Activated naive CD4-positive, alpha-beta T cell treated with anti-CD3 and anti-CD28 coated beads for 36 hours (primary cell): ENCODE measurements at places on chromosomes 4 and X. TPM values are rescaled to one million over a fixed set of nuclear protein-coding genes. Genes with fewer than 3 reads are reported as not detected.
A peak's percentile ranks its signal among the peaks of the same experiment; 100 is the strongest.

DNA sequence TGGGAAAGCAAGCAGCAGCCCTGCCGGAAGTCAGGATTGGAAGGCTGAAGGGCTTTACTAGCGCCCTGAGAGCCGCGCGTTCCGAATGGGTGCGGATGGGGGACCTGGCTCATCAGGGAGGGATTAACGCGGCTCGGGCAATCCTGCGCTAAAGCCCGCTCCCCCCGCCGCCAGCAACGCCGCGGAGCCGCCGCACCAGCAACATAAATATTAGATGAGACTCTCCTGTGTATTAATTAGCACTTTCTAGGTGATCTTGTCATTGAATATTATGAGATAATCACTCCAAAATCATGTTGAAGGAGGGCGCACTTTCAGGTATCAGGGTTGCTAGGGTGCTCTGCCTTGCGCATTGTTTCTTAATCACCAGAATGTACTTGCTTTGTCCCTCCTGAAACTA is 357.2 kb upstream of the FAM241A start:
- H3K36me3 ChIP-seq: no peaks in the 10 kb centered on the region
- H3K27ac ChIP-seq: no peak overlapping the region
- H3K27me3 ChIP-seq: no peaks in the 10 kb centered on the region
- no peak overlapping the region for H3K4me3 ChIP-seq
- H3K4me1 ChIP-seq: no peaks in the 10 kb centered on the region

DNA sequence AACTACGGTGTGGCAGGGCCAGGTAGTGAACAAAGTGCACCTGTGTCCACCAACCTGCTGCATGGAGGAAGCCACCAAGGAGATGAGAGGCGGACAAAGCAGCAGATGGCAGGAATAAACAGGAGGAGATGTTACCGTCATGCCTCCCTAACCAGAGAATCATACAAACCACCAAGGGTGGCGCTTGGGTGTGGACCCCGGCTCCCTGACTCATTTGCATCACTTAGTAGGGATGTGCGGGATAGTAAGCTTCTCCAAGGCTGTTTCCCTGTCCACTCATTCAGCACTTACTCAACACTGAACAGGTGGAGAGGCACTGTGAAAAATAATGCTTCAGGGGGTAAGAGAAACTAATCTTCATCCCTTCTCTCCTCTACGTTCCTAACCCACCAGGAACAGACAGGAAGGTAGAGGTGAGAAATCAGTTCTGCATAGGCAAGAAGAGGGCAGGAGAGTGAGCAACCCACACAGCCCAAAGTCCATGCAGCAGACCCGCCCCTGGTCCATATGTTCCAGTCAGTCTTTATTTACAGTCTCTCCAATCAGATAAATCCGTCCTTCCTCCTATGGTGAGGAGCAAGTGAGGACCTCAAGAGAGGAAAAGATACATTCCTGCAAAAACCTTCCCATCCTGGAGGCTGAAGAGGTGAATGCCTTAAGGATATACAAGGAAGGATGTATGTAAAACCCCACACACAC is 34.0 kb downstream of the QDPR start:
- DNase-seq: no peak
- no peak overlapping the region for H3K27ac ChIP-seq
- H3K4me1 ChIP-seq: peaks cover 2% of the 10 kb centered on the region
- peaks cover 9% of the 10 kb centered on the region for H3K36me3 ChIP-seq

DNA sequence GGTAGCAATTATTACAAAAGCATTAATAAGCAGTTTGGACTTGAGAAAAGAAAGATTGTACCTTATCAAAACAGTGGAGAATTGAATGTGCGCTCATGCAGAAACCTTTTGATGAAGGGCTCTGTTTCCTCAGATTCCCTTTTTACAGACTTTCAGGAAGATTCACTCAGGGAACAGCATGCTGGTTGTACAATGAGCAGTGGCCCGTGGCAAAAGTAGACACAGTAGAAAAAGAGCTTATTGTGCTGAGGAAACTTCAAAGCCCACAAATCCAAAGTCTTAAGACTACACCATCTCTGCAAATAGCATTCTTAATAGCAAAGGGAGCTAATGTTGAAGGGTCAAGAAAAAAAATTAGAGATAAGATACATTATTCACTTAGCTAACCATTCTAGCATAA is 858.9 kb downstream of the PDHA2 start:
- no peaks in the 10 kb centered on the region for H3K4me1 ChIP-seq
- no peaks in the 10 kb centered on the region for H3K27me3 ChIP-seq
- DNase-seq: no peak
- H3K36me3 ChIP-seq: no peaks in the 10 kb centered on the region

DNA sequence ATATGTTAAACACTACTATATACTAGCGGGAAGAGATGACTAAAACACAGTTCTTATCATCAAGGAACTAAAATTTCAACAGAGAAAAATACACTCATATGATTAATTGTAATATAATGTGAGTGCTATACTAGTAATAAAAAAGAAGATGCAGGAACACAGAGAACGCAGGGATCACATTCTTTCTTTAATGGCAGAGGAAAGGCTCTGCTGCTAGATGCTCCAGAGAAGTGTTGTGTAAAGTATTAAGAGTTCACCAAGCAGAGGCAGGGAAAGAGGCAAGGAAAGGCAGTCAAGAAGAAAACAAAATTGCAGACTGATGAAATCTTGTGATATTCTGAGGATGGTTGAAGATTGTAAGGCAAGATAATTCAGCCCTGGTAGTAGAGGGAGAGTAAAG is 394.7 kb downstream of the PDGFC start:
- no peak for DNase-seq
- H3K4me3 ChIP-seq: no peak overlapping the region
- H3K36me3 ChIP-seq: no peaks in the 10 kb centered on the region

- H3K27me3 ChIP-seq: no peaks in the 10 kb centered on the region
- peak overlapping the region; percentile 72 for H3K27ac ChIP-seq
- DNase-seq: no peak
- peaks cover 54% of the 10 kb centered on the region for H3K4me1 ChIP-seq
Measured at GRCh38 chr4:13626492-13627177, 890 bp downstream of the BOD1L1 start.

DNA sequence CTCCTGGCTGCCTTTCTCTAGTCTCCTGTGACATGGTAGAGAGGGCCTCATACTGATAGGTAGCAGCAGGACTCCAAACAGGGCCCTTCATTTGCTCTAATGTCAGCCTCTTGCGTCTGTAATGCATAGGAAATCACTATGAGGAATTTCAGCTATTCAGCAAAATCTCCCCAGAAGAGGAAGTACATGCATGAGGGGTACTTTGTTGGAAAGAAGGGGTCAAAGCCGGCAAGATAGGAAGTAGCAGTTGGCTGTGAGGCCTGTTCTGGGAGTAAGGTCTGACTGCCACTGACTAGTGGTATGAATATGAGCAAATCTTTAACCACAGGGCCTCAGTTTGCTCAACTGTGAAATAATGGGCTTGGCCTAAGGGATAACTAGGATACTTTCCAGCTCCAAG is 283.2 kb downstream of the ARHGAP10 start:
- H3K27ac ChIP-seq: no peak overlapping the region
- DNase-seq: no peak
- no peaks in the 10 kb centered on the region for H3K4me1 ChIP-seq
- H3K27me3 ChIP-seq: no peaks in the 10 kb centered on the region

- no peak for DNase-seq
- no peak overlapping the region for H3K4me3 ChIP-seq
- peaks cover 46% of the 10 kb centered on the region for H3K4me1 ChIP-seq
Measured at GRCh38 chr4:76980261-76980660, 30.7 kb downstream of the SEPTIN11 start.

DNA sequence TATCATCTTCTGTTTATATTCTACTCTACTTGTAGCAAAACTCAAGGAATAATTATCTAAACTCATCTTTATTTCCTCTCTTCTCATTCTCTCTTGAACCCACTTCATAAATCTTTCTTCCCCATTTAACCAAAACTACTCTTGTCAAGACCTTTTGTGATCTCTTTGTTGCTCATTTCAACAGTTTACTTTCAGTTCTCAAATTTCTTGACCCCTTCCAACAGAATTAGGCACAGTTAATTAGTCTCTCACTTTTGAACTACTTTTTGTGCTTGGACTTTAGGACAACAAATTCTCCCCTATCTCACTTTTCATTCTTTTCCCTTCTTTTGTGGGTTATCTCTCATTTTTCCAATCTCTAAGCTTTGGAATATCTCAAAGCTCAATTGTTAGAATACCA is 27.4 kb upstream of the CAMK2D start:
- no peaks in the 10 kb centered on the region for H3K27me3 ChIP-seq
- DNase-seq: no peak
- no peak overlapping the region for H3K4me3 ChIP-seq
- H3K4me1 ChIP-seq: peaks cover 12% of the 10 kb centered on the region
- peaks cover 4% of the 10 kb centered on the region for H3K36me3 ChIP-seq

GRCh38 chr4:181962321-181962720 is 280.9 kb upstream of the TENM3 start:
- no peaks in the 10 kb centered on the region for H3K27me3 ChIP-seq
- no peak overlapping the region for H3K27ac ChIP-seq
- no peaks in the 10 kb centered on the region for H3K4me1 ChIP-seq
- no peak overlapping the region for H3K4me3 ChIP-seq

- no peak for DNase-seq
- peaks cover 4% of the 10 kb centered on the region for H3K27me3 ChIP-seq
- H3K4me3 ChIP-seq: no peak overlapping the region
- no peaks in the 10 kb centered on the region for H3K36me3 ChIP-seq
Measured at GRCh38 chr4:7694324-7694723, 245.3 kb downstream of the AFAP1 start.

GRCh38 chr4:4260185-4260751 is 12.2 kb upstream of the TMEM128 start:
- H3K4me3 ChIP-seq: no peak overlapping the region
- no peaks in the 10 kb centered on the region for H3K36me3 ChIP-seq
- H3K27ac ChIP-seq: no peak overlapping the region
- no peaks in the 10 kb centered on the region for H3K4me1 ChIP-seq
- DNase-seq: no peak

DNA sequence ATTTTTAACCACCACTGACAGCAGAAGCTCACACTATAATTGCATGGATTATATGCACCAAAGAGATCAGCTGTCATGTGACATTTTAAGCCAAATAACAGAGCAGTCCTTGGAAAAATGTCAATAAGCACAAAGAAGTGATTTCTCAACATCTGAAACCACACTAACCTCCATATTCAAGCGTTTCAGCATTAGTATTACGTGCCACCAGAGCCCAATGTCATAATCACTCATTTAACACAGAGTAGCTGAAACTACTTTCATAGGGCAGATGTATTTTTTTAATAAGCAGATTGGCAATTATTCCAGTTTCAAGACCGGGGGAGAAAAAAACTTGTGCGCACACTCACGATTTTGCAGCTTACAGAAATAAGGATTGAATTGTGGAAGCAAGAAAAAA is 76.6 kb downstream of the SH3KBP1 start:
- H3K4me1 ChIP-seq: peaks cover 52% of the 10 kb centered on the region
- no peak for DNase-seq
- H3K4me3 ChIP-seq: no peak overlapping the region
- H3K27ac ChIP-seq: no peak overlapping the region
- H3K27me3 ChIP-seq: no peaks in the 10 kb centered on the region
- H3K36me3 ChIP-seq: peaks cover 3% of the 10 kb centered on the region

DNA sequence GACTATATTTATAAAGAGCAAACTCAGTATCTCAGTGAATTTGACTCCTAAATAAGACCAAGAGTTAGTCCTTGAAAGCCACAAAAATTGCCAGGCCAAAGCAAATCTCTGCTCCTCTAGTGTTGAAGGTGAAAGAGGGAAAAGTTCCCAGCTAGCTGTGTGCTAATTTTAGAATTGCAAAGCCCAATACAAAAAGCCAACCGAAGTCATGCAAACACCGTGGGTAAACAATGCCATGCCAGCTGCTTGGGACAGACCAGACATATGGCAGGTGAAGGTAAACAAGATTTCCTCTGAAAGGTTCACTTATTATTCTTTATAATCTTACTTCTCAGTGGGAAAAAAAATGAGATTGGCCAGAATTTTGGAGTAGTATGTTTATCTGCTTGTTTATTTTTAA is 80.5 kb upstream of the LNX1 start:
- peaks cover 11% of the 10 kb centered on the region for H3K27me3 ChIP-seq
- H3K36me3 ChIP-seq: no peaks in the 10 kb centered on the region
- no peak overlapping the region for H3K4me3 ChIP-seq
- no peak for DNase-seq
- no peaks in the 10 kb centered on the region for H3K4me1 ChIP-seq

- H3K4me3 ChIP-seq: no peak overlapping the region
- H3K27me3 ChIP-seq: no peaks in the 10 kb centered on the region
- H3K27ac ChIP-seq: no peak overlapping the region
Measured at GRCh38 chr4:183130328-183131155, 31.5 kb downstream of the WWC2 start.

DNA sequence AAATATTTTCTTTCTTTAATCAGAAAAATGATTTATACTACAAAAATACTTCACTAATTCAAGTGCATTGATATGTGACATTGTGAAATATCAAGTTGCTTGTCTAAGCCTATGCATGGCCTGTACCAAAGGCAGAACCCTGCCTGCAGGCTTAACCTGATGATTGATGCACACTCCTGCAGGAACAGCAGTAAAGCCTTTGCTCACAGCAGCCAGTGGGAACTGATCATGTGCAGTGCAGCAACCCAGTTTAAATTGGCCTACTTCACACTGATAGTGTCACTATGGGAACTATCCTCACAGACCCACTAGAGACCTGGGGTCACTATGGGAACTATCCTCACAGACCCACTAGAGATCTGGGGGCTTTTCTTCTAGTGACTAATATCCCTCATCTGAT is 603.8 kb downstream of the RAPGEF2 start:
- no peaks in the 10 kb centered on the region for H3K4me1 ChIP-seq
- H3K36me3 ChIP-seq: no peaks in the 10 kb centered on the region
- no peak overlapping the region for H3K4me3 ChIP-seq
- no peak overlapping the region for H3K27ac ChIP-seq

- DNase-seq: peak; percentile 44
- H3K27ac ChIP-seq: no peak overlapping the region
- no peaks in the 10 kb centered on the region for H3K27me3 ChIP-seq
Measured at GRCh38 chr4:153649572-153649991, 34.5 kb upstream of the TLR2 start.

DNA sequence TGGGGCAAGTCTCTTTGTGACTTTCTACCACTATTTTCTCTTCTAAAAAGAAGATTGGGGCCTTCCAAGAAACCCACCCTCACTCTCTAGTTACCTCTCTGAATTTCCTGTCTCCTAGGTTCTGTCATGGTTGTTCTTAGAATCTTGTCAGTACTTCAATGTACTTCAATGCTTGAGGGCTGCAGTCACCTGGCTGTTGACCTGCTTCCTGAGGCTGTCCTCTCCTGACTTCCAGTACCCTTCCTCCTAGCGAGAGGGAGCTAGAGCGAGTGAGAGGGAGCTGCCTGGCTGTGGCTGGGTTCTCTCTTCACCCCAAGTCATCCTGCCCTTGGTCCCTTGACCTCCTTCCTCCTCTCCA is 17.7 kb downstream of the CD99L2 start:
- no peaks in the 10 kb centered on the region for H3K27me3 ChIP-seq
- H3K36me3 ChIP-seq: peaks cover 2% of the 10 kb centered on the region
- peak; percentile 17 for DNase-seq
- H3K4me3 ChIP-seq: no peak overlapping the region

- peaks cover 6% of the 10 kb centered on the region for H3K4me1 ChIP-seq
- no peak for DNase-seq
- no peak overlapping the region for H3K27ac ChIP-seq
- peaks cover 22% of the 10 kb centered on the region for H3K36me3 ChIP-seq
- no peaks in the 10 kb centered on the region for H3K27me3 ChIP-seq
- no peak overlapping the region for H3K4me3 ChIP-seq
Measured at GRCh38 chr4:54001668-54002365, 62.6 kb downstream of the CHIC2 start.

- H3K4me3 ChIP-seq: no peak overlapping the region
- DNase-seq: no peak
- no peak overlapping the region for H3K27ac ChIP-seq
- no peaks in the 10 kb centered on the region for H3K36me3 ChIP-seq
- H3K27me3 ChIP-seq: no peaks in the 10 kb centered on the region
Measured at GRCh38 chr4:70564033-70564432, 28.0 kb upstream of the AMBN start.

MUC7 gene
- total RNA-seq: not detected

FAAH2 gene
- 12.0 TPM for total RNA-seq

ETNPPL gene
- total RNA-seq: not detected

CT45A1 gene
- not detected for total RNA-seq

RNF128 gene
- total RNA-seq: not detected
